ENCODE measurements at places on chromosomes 7 and 10.
A peak's percentile ranks its signal among the peaks of the same experiment; 100 is the strongest.

DNA sequence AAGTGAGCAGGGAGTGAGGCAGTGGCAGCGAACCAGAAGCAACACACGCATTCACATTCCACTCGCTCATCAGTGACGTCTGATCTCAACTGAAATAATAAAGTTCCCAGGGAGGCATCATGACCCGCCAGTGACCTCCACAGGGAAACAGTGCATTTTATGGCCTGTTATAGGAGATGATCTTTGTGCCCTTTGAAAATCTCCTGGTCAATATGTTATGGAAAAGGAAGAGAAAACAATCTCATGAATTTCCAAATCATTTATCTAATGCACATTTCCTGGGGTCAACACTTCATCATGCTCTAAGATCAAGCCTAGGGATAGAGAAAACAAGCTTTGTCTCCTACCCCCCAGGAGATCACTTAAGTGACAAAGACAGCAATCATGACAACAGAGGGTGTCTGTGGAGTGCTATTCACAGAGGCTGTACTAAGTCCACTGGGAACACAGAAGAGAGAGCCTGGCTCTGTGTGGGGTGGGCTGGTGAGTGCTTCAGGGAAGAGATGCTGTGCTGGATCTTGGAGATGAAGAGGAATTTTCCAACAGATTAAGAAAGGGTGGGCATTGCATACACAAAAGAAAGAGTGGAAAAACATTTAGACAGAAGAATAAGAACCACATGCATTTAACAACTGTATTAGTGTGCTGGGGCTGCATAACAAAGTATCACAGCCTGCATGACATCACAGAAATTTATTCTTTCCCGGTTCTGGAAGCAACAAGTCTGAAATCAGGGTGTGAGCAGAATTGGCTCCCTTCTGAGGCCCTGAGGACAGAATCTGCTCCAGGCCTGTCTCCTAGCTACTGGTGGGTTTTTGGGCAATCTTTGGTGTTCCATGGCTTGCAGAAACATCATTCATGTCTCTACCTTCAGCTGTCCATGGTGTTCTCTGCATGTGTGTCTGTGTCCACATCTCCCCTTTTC, 613.9 kb upstream of the IGFBP3 start:
- DNase-seq = peak; percentile 95

- no peak for DNase-seq
Measured at GRCh38 chr10:82251222-82251906, 376.4 kb downstream of the NRG3 start.

DNA sequence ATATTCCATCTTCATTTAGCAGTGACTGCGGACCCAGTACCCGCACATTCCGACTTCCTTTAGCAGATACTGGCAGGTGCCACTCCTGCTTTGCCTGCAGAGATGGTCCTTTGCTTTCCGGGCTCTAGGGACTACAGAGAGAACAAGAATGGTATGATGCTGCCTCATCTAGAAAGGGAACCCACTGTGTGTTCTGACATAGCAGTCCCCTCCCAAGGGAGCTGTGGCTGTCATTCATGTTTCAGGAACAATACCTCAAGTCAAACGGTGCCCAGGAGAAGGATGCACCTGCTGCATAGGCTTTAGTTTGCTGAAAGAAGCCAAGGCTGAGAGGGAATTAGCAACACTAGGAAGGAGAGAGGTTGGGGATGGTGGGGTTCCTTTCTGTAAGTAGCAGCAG, 15.9 kb upstream of the TMEM72 start:
- DNase-seq = no peak

GRCh38 chr10:6416892-6417512, 163.1 kb downstream of the PRKCQ start:
- peak; percentile 57 for DNase-seq

DNA sequence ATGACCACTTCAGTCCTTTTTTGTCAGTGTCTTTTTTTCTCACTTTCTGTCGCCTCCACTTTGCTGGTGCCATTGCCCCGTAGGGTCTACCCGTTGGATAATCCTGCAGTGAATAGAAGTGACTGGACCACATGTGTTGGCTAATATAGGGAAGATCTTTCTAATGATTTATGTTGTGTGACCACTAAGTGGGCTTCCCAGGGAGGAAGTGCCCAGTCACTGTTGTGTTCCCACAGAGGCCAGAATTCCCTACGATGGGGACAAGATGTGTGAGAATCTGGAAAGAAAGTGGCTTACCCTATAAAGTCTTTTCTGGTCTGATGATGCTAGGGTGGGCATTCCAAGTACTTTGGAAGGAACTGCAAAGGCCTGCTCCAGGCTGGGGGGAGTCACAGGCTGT, 28.4 kb upstream of the SMC3 start:
- DNase-seq = no peak

DNA sequence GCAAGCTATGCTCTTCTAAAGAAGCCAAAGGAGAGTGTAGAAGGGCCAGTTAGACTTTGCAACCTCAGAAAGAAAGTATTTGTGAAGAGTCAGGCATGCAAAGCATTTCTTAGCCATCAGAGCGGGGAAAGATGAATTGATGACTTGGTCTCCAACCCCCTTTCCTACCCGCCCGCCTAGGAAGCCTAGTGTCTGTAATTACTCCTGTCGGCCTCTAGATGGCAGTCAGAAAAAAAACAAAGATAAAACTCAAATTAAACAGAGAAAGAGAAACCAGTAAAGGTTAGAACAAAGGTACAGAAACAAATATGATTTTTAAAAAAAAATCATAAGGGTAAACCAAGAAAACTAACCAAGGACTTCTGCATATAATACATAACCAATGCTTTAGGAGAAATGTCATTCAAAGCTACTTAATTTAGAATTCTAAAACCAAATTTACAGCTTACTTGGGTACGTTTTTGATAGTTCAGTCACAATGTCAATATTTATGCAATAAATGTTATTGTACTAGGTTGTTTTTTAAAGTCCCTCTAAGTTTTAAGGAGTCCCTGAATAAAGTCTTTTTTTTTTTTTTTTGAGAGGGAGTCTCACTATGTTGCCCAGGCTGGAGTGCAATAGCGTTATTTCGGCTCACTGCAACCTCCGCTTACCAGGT, 97.6 kb downstream of the LYZL1 start:
- peak; percentile 51 for DNase-seq

DNA sequence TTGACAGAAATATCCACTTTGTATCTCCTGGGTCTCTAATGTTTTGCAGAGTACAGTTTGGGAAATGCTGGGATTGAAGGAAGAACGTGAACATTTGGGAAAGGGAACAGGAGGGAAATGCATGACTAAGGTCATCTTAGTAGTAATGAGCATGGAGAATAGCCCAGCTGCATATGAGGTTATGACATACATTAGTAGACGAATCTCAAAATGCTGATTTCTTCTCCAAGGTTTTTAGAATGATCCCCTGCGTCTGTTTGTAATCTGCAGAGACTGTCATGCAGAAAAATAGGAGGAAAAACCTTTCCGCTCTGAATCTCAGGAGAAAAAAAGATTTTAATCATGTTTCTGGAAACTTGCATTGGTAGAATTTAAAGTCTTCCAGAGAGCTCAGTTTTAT, 133.6 kb downstream of the PPP1R9A start:
- no peak for DNase-seq

DNA sequence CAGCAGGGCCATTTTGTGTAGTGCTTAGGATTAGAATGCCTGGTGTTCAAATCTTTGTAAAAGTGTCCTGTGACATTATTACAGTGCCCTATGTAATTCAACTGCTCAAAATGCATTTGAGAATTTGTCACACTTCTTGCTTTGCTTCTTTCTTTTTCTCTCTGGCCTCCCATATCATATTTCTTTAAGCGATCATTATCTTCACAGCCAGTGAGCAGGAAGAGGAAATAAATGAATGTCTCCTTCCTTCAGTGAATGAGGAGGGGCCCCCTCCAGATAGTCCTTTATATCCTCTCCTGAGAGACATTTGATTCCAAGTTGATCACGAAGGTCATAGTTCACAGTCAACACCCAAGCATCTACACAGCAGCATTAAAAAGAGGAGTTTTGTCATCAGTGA, 425.1 kb upstream of the NPVF start:
- no peak for DNase-seq

DNA sequence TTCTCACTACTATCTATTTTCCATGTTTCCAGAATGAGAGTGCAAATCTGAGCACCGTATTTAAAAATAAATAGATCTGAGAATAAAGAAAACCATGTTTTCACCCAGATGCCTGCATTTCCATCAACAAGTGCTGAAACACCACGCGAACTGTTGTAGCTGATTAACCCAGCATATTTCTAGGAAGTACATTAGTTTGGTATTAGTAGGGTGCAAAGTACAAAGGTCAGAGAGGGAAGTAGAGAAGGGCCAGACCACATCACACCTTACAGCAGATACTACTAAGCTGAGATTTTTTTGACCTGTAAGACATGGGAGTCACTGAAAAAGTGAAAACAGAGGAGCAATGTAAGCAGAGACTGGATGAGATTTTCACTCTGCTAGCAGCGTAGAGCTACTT, 181.3 kb downstream of the IMMP2L start:
- DNase-seq = no peak

- no peak for DNase-seq
Measured at GRCh38 chr7:44307905-44308595, 17.3 kb downstream of the CAMK2B start.

DNA sequence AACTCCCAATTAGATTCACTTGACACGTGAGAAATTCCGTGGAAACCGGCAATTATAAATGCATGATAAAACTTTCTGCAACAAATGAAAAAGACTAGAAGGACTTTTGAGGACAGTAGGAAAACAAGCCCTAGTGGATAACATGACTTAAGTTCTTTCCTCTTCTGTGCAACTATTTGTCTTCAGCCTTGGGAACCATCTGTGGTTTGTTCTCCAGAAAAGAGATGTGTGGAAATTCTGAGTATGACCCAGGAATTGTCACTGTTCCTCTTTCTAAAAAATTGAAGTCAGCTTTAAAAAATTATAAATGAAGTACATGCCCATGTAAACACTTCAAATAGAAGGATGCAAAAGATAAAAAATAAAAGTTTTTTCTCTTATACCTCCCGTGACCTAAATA, 128.6 kb upstream of the SVIL start:
- DNase-seq = no peak

- DNase-seq = no peak
Measured at GRCh38 chr7:68291710-68292109, 1295.1 kb downstream of the TYW1 start.

DNA sequence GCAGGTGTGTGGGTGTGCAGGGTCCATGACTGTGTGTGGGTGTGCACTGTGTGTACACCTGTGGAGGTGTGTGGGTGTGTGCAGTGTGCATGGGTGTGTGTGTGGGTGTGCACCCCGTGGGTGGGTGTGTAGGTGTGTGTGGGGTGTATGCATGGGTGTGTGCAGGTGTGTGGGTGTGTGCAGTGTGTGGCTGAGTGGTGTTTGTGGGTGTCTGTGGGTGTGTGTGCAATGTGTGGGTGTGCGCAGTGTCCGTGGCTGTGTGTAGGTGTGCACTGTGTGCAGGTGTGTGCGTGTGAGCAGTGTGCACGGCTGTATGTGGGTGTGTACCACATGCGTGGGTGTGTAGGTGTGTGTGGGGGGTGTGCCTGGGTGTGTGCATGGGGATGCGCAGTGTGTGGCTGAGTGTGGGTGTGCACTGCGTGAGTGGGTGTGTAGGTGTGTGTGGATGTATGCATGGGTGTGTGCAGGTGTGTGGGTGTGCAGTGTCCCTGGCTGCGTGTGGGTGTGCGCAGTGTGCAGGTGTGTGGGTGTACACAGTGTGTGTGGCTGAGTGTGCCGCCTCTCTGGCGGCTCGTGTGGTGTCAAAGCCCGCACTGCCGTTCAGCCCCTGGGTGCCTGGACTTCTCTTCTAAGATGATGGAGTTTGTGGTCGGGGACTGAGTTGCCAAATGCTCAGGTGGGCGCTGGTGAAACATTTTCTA, 208.3 kb downstream of the DNAJB6 start:
- DNase-seq = no peak
